ENCODE measurements at places on chromosomes 2 and 18.

- DNase-seq: no peak
Measured at GRCh38 chr2:45199973-45200372, 190.7 kb upstream of the SIX2 start.

DNA sequence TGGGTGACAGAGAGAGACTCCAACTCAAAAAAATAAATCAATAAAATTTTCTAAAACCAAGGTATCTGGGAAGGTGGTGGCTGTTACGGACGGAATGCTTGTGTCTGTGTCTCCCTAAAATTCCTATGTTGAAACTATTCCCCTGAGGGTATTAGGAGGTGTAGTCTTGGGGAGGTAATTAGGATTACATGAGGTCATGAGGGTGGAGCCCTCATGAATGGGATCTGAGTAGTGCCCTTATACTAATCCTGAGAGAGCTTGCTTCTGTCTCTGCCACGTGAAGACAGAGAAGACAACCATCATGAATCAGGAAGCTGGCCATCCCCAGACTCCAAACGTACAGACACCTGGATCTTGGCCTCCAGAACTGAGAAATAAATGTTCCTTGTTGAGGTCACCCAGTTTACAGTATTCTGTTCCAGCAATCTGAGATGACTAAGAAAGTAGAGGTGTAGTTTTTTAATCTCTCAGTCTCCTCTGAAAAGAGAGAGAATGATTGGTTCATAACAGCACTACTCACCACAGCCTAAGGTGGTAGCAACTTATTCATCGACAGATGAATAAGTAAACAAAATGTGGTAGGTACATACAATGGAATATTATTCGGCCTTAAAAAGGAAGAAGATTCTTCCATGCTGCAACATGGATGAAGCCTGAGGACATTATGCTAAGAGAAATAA, 38.4 kb downstream of the TGFBRAP1 start:
- no peak for DNase-seq

GRCh38 chr2:33204945-33205344, 258.2 kb downstream of the LTBP1 start:
- DNase-seq: no peak

DNA sequence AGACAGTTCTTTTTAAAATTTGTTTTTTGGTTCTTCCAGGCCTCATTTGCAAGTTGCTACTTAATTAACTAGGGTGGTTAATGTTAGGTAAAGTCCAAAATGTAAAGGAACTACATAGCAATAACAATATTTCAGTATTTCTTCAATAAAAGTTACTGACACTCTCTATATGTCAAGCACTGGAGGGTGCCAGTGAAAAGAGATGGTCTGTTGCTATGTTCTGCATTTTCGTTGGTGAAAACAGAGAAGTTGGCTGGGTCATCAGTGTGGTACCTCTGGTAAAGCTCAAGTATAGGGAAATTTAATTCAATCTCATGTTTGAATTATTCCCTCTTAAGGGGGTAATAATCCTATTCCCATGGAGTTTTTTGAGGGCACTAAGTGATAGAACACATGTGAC, 16.3 kb upstream of the SCN1A start:
- no peak for DNase-seq

DNA sequence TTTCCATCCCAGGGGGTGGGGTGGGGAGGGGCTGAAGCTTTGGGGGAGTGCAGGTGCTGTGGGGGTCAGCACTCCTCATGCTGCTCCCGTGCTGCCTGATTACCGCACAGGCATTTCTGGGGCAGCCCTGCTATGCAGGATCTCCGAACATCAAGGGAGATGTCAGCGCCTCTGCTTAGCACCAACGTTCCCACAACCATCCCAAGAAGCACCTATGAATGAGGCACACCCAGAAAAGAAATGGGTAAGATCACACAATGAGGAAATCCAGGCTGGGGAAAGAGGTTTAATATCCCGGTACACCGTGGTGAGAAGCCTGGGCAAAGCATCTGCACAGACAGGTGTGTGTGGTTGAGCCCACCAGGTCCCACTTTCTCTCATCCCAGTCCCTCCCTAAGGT, 17.5 kb downstream of the GAREM2 start:
- no peak for DNase-seq

DNA sequence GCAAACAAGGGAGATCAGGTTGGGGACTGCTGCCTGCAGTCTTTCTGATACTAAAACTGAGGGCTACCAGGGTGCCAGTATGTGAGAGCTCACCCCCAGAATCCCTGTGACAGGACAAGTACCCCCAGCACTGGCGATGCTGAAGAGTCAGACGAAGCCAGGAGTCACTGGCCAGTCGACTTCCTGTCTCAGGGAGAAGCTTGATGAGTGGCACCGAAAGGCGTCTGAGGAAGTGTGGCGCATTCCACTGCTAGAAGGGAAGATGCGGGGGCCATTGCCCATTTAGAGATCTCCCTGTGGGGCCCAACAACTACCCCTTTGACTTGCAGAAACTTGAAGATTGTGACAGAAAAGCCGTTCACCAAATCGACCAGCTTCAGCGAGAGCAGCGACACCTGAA, 22.0 kb downstream of the MXD1 start:
- DNase-seq: no peak

GRCh38 chr2:105325389-105325963, 4.1 kb downstream of the TGFBRAP1 start:
- no peak for DNase-seq

- DNase-seq: no peak
Measured at GRCh38 chr2:147482916-147483669, 361.7 kb upstream of the ACVR2A start.

GRCh38 chr2:162327134-162327769, 8.8 kb upstream of the IFIH1 start:
- DNase-seq: no peak

DNA sequence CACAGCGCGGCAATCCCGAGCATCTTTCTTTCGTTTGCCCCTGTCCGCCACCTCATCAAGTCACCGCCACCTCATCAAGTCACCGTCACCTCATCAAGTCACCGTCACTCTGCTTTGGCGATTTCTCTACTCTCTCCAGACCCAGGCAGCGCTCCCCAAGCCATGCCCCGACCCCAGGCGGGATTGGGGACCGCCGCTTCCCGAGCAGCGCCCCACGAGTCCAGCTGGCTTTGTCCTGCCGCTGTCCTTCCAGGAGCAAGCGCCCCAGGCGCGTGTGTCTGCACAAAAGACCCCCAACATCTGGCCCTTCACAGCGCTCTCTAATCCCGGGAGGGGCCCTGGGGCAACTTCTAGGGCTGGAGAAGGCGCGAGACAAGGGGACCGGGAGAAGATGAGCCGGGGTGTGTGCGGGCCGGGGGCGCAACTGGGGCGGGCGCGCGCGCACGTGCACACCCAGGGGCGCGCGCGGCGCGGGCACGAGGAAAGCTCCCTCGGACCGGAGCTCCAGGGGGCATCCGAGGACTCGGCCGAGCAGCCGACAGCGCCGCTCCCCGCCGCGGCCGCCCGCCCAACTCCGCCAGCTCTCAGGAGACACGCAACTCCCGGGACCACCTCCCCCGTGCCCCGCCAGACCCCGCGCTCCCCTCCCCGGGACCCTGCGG, 633 bp upstream of the RNF152 start:
- peak; percentile 87 for DNase-seq

DNA sequence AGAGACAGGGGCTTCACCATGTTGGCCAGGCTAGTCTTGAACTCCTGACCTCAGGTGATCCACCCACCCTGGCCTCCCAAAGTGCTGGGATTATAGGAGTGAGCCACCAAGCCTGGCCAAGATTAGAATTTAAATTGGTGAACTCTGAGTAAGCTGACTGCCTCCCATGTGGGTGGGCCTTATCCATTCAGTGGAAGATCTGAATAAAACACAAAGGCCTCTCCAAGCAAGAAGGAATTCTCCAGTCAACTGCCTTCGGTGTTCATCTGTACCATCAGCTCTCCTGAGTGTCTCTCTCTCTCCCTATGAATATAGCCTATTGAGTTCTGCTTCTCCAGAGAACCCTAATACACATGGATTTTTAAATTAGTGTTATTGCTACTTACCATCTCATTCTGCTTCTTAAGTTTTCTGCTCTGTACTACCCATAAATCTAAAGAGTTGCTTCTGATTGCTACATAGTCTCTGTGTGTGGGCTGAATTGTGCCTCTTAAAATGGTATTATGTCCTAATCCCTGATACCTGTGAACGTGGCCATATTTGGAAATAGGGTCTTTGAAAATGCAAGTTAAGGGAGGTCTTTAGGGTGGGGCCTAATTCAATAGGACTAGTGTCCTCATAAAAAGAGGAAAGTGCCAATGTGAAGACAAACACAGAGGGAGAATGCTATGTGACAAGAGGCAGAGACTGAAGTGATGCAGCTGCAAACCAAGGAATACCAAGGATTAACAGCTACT, 36.3 kb downstream of the FBXO11 start:
- no peak for DNase-seq

All from spinal cord (tissue), 10 donors.